ENCODE measurements at places on chromosomes 11 and 22.

DNA sequence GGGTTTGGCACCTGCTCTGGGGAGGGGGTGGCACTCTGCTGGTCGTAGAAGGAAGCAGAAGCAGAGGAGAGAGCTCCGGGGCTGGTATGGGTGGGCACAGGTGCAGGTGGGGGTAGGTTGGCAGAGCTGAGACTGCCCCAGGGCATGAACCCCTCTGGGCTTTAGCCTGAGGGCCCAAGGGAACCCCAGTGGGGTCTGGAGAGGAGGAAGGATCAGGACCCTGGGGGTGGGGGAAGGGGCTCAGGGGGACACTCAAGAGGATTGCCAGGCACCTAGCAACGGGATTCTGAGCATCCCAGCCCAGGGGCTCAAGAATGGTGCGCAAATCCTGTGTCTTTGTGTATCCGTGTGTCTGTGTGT, 6.3 kb downstream of the ALDH3B2 start:
- no peak for DNase-seq

GRCh38 chr11:122002926-122003325, 113.1 kb downstream of the BLID start:
- DNase-seq = no peak

DNA sequence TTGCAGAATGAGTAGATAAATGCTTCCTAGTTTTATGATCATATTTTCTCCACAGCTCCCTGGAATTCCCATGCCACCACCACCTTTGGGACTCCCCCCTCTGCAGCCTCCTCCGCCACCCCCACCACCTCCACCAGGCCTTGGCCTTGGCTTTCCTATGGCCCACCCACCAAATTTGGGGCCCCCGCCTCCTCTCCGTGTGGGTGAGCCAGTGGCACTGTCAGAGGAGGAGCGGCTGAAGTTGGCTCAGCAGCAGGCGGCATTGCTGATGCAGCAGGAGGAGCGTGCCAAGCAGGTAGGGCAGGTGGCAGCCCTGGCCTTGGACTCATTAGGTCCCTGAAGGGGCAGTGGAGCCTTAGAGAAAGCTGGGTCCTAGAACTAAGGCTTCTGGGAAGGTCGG, 2.9 kb downstream of the SF3B2 start:
- DNase-seq = no peak

DNA sequence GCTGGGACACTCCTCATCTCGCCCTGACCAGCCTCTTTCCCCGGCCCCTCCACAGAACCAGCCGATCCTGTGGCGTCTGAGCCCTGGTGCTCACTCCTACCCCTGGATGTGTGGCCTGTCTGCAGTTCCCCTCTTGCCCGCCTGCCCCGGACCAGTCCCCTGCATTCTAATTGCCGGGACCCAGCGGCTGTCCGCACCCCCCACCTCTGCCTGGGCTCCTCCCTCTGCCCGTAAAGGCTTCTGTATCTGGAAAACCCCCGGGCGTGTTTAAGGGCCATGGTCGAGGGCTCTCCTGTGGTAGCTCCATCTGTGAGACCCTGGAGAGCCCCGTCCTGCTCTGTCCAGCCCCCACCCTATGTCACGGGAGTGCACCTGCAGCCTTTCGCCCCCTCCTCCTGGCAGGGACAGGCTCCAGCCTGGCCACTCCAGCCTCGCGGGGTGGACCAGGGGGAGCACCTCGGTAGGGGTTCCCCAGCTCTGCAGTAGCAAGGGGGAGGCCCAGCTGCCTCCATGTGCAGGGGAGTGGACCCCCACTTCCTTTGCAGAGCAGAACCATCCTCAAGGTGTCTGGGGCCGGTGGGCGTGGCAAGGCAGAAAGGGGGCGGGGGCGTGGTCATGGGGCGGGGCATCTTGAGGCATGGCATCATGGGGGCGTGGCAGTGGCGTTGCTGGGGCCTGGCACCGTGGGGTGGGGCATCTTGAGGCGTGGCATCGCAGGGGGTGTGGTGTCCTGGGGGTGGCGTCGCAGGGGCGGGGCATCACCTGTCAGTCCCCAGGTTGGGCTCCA, 430.4 kb downstream of the TBC1D22A start:
- DNase-seq = no peak

- peak; percentile 96 for DNase-seq
These were observed at the start of gene UPK2 for GRCh38 chr11:118956094-118956846. TSS of gene UPK2 (plus strand) at chr11:118956298. CDS start at chr11:118956351, 53 bp downstream.

Data from D721Med (cell line).